NCI-H2107 (cell line): ENCODE measurements at places on chromosomes 4 and X.

DNA sequence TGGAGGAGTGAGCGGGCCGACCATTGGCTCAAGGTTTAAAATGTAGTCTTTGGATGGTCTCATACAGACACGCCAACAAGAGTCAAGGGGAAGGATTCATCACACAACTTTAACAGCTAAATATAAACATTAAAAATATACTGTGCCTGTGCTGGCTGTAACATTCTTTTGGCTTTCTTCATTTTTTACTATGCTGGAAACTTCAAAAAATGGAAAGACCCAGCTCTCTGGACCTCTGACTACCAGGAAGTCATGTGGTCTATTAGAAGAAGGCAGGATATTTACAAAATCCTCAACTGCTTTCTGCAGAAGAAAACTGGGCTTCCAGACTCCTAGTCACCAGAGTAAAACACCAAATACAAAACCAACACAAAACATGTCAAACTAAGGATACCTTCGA is 49.8 kb upstream of the KLF3 start:
- DNase-seq, result no peak

DNA sequence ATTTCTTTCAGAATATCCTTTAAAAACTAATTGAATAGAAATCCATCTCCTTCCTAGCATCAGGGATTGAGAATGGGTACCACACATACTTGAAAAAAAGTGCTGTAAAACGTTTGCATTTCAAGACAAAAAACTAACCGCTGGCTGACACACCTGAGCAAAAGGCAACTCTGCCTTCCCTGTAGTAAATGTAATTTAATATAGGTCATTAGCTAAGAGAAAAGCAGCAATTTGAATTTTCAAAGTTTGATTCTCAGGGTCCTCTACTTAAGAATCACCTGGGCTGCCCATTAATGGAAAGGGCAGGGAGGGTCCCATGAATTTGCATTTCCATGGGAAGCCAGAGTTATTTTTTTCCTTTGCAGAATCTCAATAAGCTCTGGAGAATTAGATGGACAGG is 40.5 kb upstream of the SPP1 start:
- no peak for DNase-seq

GRCh38 chrX:74431797-74432196 is 10.5 kb downstream of the SLC16A2 start:
- DNase-seq, result no peak

- no peak for DNase-seq
Measured at GRCh38 chrX:147533426-147533825, 378.3 kb upstream of the FMR1 start.

GRCh38 chrX:118807151-118808017 is 16.2 kb upstream of the ZCCHC12 start:
- peak; percentile 13 for DNase-seq

GRCh38 chr4:19026281-19026680 is 1004.7 kb upstream of the LCORL start:
- DNase-seq, result no peak

DNA sequence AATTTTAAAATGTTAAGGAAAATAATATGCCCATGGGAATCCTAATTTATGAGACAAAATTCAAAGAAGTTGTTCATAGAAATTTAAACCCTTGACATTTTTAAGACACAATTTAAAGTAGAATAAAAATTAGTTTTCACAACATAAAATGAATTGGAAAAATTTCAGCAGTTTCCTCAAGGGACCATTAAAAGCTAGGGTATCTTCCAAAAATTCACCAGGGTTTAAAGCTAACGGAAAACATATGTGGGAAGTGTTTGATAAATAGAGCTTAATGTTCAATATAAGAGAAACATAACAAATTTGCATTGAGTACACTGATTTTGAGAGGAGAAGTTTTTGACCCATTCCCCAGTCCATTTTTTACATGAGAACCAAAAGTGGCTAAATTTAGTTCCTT is 228.9 kb upstream of the TTC29 start:
- DNase-seq, result no peak

GRCh38 chr4:99436976-99437722 is 2.0 kb upstream of the ADH7 start:
- DNase-seq, result no peak
